ENCODE measurements at places on chromosomes 1 and 21.
A peak's percentile ranks its signal among the peaks of the same experiment; 100 is the strongest.

- no peak for DNase-seq
Observed at GRCh38 chr1:167899253-167899681, 14.7 kb downstream of the ADCY10 start.

GRCh38 chr1:7430691-7431090, 340.4 kb upstream of the VAMP3 start:
- DNase-seq: no peak

- no peak for DNase-seq
Observed at GRCh38 chr1:44421446-44421884, 16.4 kb downstream of the RNF220 start.

DNA sequence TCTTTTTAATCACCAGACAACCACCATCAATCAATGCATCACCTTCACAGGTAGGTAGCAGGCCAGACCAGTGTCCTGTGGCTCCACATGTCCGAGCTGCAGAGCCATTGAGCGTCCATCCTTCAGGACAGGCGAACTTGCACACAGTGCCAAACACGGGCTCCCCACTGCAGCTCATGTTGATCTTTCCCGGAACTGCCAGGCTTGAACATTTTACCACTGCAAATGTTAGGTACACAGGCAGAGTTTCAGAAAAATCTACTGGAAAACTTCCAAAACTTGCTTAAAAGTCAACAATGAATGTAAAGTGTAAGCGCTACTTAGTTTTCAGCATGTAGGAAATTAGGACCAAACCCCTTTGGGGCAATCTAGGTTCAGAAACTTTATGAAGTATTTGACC, 6.6 kb downstream of the SELE start:
- no peak for DNase-seq

GRCh38 chr1:11707621-11708276, 16.2 kb downstream of the DRAXIN start:
- peak; percentile 92 for DNase-seq

GRCh38 chr1:8167936-8168335, 141.8 kb upstream of the ERRFI1 start:
- no peak for DNase-seq

DNA sequence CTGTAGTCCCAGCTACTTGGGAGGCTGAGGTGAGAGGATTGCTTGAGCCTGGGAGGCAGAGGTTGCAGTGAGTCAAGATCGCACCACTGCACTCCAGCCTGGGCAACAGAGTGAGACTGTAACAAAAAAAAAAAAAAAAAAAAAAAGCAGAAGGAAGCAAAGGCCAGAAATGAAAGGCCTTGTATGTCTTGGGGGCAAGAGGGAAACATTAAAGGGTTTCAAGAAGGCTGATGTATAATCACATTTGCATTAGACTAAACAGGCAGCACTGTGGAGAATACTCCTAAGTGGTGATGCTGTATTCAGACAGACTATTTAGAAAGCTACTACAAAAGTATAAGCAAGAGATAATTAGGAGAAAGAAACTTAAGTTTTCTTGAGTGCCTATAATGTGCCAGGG, 10.4 kb downstream of the ANP32E start:
- DNase-seq: no peak

- no peak for DNase-seq
Observed at GRCh38 chr21:34874684-34875513, 174.2 kb downstream of the RUNX1 start.

DNA sequence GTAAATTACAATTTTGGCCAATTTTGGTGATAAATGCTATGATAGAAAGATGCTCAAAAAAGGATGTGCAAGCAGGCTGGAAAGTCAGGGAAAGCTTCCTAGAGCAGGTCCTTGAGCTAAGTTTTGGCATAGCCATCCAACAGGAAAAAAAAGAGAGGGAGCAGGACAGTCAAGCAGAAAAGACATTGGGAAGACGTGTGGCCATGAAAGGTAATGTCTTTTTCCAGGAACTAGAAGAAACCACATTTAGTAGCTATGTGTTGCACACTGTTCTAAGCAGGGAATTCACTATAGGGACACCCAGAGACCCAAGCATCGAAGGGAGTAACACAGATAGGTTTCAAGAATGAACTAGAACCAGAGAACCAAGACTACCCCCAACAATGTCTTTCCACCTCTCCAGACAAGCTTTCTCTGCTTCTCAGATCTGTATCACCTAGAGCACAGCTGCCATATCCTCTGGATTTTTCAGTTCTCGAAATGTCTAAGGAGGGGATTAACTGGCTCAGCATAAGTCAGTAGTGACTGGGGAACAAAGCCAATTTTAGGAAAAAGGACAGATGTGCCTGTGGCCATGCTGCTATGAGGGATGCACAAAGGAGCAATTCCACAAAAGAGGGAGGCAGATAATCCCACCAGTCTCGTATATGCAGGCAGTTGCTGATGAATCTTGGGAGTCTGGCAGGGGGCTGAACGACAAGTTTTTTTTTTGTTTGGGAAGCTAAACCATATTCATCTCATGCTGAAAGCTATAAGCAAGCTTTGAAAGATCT, 97.1 kb upstream of the DAB1 start:
- DNase-seq: no peak

DNA sequence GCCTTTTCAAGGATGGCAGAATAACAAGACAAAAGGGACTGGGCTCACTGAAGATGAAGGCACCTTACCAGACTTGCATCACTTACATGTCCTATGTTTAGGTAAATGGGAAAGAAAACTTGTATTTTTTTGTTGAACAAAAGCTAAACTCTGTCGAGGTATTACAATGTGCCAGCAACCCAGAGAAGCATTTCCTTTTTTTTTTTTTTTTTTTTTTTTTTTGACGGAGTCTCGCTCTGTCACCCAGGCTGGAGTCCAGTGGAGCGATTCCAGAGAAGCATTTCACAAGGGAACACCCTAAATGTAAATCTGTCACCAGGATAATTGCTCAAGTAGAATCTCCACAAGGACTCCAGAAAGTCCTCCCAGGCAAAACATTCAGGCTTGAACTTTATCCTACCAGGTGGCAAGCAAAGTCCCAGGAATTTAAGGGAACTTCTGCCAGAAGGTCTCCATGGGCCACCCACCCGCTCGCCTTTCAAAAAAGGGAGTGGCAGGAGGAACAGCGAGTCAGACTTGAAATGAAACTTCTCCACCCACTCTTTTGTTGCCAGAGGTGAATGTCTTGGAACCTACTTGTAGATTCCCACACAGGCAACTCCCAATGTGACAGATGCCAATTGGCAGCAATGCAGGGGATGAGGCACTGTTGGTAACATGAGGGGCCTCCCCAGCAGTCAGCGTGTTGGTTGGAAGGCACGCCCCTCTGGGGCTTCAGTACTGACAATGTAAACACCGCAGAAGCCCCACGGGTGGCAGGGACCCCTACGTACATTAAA, 125.0 kb downstream of the TIAM1 start:
- DNase-seq: no peak

DNA sequence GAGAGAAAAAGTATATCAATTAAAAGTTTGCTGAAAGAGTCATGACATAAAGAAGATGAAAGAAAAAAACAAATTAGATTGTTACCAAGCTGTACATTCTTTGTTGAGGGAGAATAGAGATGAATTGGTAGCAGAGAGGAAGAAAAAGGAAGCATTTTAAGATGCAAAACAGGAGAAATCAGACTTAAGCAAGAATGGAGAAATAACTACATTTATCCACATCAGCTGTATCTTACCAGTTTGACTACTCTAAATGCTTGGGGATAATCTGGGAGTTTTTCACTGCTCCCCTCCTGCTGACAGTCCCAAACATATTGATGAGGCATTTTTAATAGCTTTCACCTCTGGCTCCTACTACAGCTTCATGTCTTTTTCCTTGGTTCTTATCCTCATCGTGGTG, 16.8 kb upstream of the PTPRC start:
- DNase-seq: no peak

DNA sequence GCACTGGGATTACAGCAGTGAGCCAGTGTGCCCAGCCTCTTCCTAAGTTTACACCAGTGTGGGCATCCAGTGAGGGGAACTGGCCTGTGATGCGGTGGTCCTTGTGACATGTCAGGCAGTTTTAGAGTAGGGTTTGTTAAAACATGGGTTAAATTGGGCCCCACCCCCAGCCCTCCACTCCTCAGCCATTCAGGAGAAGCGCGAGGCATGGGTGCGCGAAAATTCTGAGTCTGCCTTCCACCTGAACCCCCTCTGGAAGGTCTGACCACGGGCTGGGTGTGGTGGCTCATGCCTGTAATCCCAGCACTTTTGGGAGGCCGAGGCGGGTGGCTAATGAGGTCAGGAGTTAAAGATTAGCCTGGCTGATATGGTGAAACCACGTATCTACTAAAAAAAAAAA, 51.7 kb downstream of the SKI start:
- DNase-seq: no peak

GRCh38 chr1:109116286-109116685, 2.4 kb downstream of the ELAPOR1 start:
- DNase-seq: no peak

- DNase-seq: no peak
Observed at GRCh38 chr1:203089651-203090045, 3.8 kb upstream of the MYOG start.

- DNase-seq: no peak
Observed at GRCh38 chr1:24322470-24323177, 3.5 kb downstream of the GRHL3 start.

DNA sequence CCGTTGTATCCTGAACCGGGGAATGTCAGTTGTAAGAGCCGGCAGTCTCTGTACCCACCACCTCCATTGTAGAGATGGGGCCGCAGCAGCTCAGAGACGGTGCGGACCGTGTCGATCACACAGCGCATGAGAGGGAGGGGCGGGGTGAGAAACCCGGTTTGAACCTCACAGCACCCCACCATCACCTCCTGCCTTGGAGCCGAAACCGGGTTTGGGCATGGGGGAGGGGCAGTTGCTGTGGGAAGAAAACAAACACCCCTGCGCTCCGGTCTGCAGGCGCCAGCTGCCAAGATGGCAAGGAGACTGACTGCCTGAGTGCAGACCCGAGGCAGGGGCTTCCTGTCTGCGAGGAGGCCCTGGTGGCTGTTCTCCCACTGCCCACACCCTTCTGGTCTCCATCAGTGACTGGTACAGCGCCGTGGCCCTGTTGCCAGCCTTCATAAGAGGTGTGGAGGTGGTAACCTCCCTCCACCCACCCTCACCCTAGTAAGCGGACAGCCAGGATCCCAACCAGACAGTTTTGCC, 69.2 kb upstream of the SSBP3 start:
- no peak for DNase-seq

DNA sequence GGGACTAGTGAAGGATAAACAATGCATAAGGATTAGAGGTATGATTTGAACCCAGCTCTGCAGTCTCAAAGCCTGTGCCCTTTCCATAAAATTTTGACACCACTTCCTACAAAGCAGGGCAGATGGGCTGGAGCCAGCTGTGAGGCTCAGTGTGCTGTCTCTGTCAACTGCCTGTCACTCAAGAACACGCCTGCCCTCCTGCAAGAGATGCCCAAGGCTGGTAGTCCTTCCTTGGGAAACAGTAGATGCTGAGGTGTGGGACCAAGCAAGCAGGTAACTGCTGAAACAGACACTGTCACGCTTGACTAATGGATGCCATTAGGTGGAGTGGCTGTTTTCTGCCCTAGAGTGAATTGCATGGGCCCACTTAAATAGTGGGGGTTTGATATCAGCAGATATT, 402.0 kb downstream of the PTPRU start:
- no peak for DNase-seq

DNA sequence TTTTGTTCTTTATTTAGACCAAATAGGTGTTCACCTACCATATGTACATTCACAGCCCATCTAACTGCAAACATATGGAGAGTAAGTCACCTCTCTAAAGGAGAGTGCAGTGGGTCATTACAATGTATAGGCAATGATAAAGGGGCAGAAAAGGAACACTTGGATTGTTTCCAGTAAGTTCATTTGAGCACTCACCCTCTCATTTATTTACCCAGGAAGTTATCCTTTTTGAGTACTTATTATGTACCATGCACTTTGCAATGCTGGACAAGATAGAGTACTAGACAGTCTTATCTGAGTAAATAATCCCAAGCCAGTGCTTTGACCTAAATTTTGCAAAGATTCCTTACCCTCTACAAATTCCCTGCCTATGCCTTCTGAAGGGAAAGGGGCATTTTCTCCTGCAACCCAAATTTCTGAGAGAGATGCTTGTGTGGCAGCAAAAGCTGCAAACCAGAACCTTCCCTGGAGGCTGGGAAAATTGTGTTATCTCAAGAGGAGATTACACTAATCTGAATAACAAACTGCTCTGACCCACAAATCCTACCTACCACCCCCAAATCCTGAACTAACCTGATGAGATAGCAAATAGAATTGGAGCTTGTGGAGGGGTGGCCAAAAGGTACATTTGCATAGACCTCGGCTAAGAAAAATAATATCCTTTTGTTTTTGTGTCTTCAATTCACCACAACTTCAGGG, 18.6 kb upstream of the RGS8 start:
- no peak for DNase-seq

- DNase-seq: no peak
Observed at GRCh38 chr1:106677721-106678120, 378.8 kb upstream of the PRMT6 start.

- no peak for DNase-seq
Observed at GRCh38 chr1:222734740-222735139, 2.3 kb upstream of the FAM177B start.

DNA sequence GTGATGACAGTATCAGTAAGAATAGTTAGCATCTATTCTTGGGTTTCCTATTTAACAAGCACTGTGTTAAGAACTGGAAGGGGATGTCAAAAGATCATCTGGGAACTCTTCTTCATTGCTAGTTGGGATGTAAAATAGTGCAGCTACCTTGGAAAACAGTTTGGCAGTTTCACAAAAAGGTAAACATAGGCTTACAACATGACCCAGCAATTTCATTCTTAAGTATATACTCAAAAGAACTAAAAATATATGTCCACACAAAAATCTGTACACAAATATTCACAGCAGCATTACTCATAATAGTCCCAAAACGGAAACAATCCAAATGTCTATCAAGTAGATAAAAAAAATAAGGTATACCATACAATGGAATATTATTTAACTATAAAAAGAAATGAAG, 45.7 kb downstream of the DIPK1A start:
- no peak for DNase-seq

DNA sequence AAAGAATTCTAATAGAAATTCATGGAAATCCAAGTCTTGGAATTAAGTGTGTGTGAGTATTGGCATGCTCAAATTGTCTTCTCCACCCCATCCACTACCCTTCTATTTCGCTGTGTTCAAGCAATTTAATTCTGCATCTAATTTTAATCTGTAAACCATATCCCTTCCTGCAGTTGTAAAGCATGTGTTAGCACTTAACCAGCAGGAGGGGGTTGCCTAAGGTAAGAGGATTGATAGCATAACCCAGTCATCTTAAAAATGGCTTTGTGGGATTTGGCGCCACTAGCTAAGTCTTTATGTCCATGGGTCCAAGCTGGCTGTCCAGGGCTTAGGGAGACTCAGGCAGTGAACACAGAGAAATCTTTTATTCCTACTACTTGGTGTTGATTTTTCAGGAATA, 210.3 kb downstream of the PTPRC start:
- no peak for DNase-seq

GRCh38 chr1:59697150-59697800, 117.5 kb upstream of the HOOK1 start:
- DNase-seq: no peak
